ENCODE measurements at places on chromosomes 11 and 22.

GRCh38 chr22:17549655-17550054 is 13.6 kb upstream of the SLC25A18 start:
- H3K4me3 ChIP-seq: no peak overlapping the region
- no peak for DNase-seq
- H3K36me3 ChIP-seq: peaks cover 65% of the 10 kb centered on the region
- H3K27me3 ChIP-seq: no peaks in the 10 kb centered on the region
- H3K4me1 ChIP-seq: no peaks in the 10 kb centered on the region
- H3K27ac ChIP-seq: no peak overlapping the region

DNA sequence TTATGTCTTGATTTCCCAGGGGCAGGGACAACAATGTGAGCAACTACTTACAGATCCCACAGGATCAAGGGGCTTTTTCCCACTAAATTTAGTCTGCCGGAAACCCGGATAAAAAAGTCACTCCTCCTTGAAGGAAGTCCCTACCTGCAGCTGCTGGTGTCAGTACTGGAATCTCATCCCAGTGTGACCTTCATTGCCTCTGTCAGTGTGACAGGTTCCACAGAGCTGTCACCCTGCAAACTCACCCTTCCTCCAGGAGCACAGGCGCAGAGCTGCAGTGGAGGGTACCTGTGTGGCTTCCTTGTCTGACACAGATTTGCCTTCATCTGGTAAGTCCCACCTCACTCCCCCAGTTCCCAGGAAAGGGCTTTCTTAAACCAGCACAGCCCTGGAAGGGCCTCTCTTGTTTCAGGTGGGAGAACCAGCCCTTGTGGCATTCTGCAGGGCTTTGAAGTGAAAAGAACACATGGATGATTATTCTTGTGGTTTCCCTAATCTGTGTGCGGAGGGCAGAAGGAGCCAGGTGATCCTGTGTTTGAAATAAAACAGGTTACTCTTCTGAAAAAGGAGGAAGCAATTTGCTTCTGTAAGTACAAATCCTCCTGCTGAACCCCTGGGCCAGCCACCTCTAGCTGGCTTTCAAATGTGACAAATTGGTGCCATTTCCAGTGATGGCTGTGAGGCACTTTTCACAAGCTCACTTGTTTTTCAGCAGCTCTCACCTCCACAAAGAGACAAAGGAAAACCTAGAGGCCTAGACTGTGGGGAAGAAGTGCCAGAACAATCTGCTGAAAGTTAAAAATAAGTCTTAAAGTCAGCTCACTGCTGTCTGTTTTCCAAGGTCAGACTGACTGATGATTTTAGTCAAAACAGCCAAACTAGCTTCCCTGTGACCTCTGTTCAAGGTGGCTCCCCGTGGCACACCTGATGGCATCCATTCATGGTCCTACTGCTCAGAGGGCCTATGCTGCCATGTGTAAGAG is 9.2 kb upstream of the PRSS23 start:
- H3K27ac ChIP-seq: no peak overlapping the region
- no peaks in the 10 kb centered on the region for H3K4me1 ChIP-seq
- H3K4me3 ChIP-seq: no peak overlapping the region
- no peaks in the 10 kb centered on the region for H3K27me3 ChIP-seq

- H3K4me3 ChIP-seq: no peak overlapping the region
- H3K27ac ChIP-seq: no peak overlapping the region
- no peaks in the 10 kb centered on the region for H3K27me3 ChIP-seq
- no peak for DNase-seq
- no peaks in the 10 kb centered on the region for H3K36me3 ChIP-seq
Observed at GRCh38 chr11:41795004-41795403, 335.6 kb upstream of the LRRC4C start.

- peak; percentile 49 for DNase-seq
- no peaks in the 10 kb centered on the region for H3K36me3 ChIP-seq
- no peak overlapping the region for H3K27ac ChIP-seq
- H3K27me3 ChIP-seq: no peaks in the 10 kb centered on the region
- peaks cover 1% of the 10 kb centered on the region for H3K4me1 ChIP-seq
Observed at GRCh38 chr22:43476341-43476740, 64.5 kb downstream of the MPPED1 start.

DNA sequence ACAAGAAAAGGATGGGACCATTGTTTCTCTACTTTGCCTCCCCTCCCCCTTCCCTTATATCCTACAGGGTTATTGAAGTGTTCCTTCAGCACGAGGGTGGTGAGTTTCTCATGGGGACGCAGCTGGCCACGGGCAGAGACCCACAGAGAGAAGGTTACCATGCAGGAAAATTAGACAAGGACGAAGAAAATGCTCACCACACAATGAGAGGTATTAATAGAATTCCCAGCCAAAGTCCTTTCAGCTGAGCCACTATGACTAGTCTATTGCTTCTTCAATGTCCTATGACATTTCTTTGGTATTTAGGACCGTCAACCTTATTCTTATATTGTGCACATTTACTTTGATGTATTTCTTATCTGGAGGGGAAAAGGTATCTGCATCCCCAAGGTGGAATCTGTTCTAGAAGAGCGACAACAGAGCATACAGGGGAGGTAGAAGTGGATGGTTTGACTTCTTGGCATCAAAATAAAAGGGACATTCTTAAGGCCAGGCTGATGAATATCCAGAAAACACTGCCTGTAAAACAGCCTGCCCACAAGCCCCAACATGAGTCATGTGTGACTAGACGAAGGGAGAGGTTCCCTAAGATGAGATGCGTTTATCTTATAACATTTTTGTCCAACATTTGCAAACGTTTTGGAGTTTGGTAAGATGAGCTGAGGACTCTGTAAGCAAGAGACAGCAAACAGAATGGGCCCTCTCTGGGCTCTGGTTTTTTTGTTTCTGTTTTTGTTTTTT is 209.8 kb upstream of the NARS2 start:
- H3K27me3 ChIP-seq: no peaks in the 10 kb centered on the region
- no peak overlapping the region for H3K27ac ChIP-seq
- H3K4me3 ChIP-seq: no peak overlapping the region

- no peaks in the 10 kb centered on the region for H3K27me3 ChIP-seq
- no peak overlapping the region for H3K4me3 ChIP-seq
- no peak overlapping the region for H3K27ac ChIP-seq
- H3K36me3 ChIP-seq: no peaks in the 10 kb centered on the region
- peaks cover 11% of the 10 kb centered on the region for H3K4me1 ChIP-seq
Observed at GRCh38 chr22:19849835-19850762, 4.6 kb downstream of the GNB1L start.
